ENCODE measurements at places on chromosomes 11 and 22.

DNA sequence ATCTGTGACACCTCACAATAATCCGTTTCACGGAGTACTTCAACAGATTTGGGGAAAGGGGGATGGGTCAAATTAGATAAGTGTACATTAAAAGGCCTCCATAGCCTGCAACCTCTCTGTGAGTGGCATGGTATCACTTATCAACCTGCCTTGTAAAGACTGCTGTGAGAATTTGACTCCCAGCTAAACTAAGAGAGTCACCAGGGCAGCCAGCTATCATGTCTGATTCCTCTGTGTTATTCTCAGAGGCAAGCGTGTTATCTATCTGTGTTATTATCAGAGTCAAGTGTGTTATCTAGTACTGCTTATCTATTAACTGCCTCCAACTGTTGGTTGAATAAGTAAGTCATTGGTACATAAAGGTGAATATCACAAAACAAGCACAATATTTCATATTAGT is 4.1 kb upstream of the FAM83F start:
- no peak for DNase-seq

DNA sequence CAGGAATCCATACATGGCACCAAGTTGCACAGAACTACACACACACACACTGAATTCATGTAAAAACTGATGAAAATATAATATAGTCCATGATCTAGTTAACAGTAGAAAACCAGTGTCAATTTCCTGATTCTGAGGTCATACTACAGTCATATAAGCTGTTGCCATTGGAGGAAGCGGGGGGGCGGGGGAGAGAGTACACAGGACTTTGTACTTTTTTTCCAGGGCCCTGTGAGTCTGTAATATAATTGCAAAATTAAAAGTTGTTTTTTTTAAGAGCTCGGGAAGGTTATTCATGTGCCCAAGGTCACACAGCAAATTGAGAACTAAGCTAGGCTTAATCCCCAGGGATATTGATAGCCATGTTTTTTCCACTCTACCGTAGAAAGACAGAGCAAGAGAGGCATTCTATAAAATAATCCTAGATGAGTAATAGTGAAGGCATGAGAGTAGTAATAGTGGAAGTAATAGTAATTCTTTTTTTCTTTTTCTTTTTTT is 312.3 kb downstream of the MN1 start:
- DNase-seq: no peak

GRCh38 chr11:86047275-86047991 is 21.5 kb downstream of the PICALM start:
- DNase-seq: peak; percentile 40

GRCh38 chr11:94883878-94884277 is 89.5 kb downstream of the CWC15 start:
- no peak for DNase-seq

DNA sequence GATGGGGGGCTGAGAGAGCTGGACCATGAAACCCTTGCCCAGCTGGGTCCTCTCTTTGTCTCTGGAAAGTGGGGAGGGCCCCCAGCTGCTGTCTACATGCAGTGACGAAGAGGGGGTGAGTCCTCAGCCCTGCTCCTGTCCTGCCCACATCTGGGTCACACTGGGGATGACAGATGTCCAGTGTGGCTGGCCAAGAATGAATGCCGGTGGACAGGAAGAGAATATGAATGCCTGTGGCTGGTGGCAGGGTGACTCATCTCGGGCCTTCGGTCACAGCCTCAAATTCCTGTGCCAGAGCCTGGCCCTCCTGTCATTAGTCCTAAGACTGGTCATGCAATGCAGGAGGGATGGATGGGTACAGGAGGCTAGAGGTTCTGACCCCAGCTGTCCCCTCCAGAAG is 2.2 kb upstream of the PNPLA3 start:
- peak; percentile 59 for DNase-seq

GRCh38 chr22:32646476-32646875 is 155.0 kb upstream of the TIMP3 start:
- no peak for DNase-seq

DNA sequence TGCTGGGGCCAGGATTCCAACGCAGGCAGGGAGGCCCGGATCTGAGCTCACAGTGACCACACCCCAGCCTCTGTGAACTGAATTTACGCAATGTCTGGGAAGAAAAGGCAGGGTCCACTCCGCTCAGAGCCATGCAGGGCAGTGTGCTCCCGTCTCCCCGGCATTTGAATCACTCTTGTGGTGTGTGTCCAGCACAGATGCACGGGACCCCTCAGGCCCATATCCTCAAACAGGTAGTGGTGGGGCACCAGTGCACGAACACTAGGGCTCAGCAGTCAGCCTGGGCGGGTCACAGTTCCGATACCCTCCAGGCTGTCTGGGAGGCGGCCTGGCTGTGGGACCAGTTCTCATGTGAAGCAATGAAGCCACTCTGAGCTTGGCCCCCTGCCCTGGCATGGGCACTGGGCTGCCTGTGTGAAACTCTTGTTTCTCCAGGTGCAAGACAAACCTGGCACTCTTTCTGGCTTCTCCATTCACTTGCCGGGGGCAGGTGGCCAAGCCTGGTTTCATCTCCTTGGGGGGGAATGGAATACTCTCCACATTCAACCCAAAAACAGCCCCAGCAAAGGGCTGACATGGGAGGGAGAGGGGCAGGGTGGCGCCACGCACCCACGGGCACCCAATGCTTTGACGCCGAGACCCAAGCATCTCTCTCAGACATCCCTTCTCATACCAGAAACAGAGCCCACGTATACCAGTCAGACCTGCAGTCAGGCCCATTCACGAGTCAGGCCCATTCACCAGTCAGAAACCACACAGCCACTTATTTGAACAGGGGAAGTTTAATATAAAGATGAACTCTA is 14.3 kb downstream of the DHCR7 start:
- no peak for DNase-seq

GRCh38 chr11:114180301-114181055 is 115.7 kb upstream of the NNMT start:
- DNase-seq: no peak

DNA sequence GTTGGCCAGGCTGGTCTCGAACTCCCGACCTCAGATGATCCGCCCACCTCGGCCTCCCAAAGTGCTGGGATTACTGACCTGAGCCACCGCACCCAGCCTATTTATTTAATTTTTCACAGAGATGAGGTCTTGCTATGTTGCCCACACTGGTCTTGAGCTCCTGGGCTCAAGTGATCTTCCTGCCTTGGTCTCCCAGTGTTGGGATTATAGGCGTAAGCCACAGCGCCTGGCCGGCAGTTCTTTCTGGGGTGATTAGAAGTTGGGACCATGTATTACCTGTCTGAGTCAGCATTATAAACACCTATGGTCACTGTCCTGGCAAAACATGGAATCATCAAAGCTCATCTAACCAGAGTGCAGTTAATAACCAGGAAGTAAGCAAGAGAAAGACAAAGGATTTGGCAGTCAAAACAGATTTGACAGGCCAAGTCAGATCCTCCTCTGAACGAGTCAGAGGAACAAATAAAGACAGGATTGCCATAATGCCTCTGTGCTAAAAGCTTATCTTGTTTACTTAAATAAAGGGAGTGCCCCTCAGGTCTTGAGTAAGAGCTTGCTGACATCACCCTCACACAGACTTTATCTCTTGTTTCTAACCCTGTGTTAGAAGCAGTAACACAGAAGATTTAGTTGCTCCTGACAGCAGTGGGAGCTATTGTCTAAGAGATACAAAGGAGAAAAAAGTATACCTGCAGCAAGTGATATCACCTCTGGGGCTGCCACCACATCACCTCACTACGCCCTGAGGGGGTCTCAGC is 3.7 kb downstream of the SERPIND1 start:
- peak; percentile 53 for DNase-seq

DNA sequence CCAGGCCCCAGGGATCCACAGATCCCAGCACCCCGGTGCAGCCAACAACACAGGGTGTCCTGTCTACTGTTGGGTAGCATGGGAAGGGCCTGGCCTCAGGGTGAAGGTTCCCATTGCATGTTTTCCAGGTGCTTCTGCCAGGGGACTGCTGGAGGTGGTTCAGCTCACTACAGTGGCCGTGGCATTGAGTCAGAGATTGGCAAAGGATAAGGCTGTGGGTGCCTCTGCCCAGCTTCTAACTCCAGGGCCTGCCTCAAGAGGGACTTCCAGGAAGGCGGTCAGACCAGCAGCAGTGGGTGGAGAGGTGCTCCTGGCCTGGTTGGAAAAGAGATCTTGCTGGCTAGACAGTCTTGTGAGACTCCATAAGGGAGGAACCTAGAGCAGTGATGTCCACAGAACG is 20.9 kb downstream of the CSNK1E start:
- no peak for DNase-seq

- DNase-seq: no peak
These were observed 25.6 kb downstream of the PANX1 start for GRCh38 chr11:94154095-94154856.

- no peak for DNase-seq
These were observed 384.1 kb downstream of the LARGE1 start for GRCh38 chr22:33535937-33536875.

GRCh38 chr11:43687120-43687791 is 6.7 kb downstream of the HSD17B12 start:
- DNase-seq: no peak

DNA sequence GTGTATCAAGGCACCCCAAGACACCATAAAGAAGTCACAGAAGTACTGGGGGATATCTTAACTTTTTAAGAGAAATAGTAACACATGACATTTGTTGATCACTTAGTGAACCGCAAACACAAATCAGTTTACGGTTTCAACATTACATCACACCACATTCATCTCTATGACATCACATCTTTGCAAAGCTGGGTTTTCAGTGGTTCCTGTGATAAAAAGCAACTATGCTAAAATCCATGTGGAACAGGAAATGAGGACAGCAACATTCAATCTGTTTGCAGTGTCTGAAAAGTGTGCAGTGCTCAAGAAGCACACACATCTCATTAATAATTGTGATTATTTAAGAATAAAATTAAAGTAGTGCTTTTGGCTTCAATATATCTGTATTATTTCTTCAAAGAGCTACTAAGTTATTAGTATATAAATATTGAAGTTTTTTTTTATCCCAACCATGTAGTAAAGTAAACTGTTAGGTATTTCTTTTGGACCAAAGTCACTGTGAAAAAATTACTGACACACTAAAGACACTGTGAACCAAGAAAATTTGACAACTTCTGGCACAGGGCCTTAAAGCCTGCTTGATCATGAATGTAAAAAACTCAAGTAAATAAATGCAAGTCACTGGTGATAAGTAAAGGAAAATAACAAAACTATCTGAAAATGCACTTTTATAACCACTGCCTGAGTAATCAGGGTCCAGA is 156.0 kb upstream of the SOX6 start:
- DNase-seq: no peak

GRCh38 chr11:11218629-11218986 is 134.4 kb downstream of the CSNK2A3 start:
- no peak for DNase-seq

GRCh38 chr11:34433899-34434298 is 4.8 kb upstream of the CAT start:
- no peak for DNase-seq

GRCh38 chr22:39360674-39361413 is 11.1 kb downstream of the SYNGR1 start:
- DNase-seq: no peak

GRCh38 chr11:66220566-66220935 is 47.9 kb upstream of the RAB1B start:
- DNase-seq: no peak

DNA sequence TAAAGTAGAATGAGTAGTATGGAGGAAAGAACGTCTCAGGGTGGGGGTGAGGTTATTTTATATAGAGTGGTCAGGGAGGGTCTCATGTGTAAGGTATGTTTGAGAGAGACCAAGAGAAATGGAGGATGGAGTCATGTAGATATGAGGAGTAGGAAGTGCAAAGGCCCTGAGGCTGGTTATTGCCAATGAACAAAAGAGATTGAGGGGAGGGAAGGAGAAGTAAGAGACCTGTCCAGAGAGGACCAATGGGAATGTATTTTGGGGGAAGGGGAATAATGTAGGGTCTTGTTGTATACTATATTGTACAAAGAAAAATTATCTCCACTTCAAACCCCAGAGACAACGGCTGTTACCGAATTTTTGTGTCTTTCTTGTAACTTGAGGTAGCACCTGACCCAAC is 9.8 kb downstream of the CTNND1 start:
- DNase-seq: no peak

DNA sequence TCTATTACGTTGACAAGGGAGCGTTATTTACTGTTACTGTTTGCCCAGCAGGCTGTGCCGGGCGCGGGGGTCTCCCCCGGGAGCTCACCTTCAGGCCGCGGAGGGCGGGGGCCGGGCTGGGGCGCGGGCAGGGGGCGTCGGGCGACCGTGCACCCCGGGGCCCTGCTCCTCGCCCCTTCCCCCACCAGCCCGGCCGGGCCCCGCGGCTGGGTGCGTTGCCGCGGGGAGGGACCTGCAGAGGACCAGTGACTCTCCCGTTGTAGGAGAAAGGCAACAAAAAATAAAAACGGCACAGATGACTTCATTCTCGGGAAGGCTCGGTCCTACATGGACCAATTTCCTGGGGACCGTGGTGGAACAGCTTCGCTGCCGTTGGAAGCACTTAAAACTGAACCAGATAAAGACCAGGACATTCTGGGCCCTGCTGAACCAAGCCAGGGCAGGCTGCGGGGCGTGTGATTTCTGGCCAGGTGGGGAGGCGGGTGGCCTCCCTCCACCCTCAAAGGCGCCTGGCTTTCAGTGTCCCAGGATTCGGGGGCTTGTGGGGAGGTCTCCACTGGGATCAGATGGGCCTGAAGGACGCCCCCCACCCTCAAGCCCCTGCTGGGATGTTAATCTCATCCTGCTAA is 57.4 kb downstream of the IGLL1 start:
- no peak for DNase-seq

- no peak for DNase-seq
These were observed 9.1 kb downstream of the UCP3 start for GRCh38 chr11:73999581-74000306.

DNA sequence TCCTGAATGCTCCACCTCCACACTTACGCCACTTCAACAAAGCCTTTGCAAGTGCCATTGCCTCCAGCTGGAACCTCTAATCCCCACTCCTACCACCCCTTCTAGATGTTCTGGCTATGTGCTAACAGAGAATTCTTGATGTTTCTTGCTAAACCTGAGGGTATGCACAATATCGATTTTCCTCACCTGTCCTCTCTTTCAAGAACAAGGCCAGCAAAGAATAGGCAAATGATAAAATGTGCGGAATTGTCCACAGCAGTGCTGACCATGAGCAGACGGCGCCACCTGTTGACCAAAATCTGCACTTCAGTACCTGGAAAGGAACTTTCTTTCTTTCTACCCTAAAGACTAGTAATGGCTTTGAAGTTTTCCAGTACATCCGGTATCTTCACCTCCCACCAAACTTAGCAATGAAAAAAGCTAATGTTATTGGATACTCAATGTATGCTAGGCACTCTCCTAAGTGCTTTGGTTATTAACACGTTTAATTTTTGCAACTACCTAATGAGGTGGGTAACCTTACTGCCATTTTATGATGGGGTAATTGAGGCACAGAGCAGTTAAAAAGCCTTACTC is 3.4 kb downstream of the TIMM10 start:
- DNase-seq: peak; percentile 28

DNA sequence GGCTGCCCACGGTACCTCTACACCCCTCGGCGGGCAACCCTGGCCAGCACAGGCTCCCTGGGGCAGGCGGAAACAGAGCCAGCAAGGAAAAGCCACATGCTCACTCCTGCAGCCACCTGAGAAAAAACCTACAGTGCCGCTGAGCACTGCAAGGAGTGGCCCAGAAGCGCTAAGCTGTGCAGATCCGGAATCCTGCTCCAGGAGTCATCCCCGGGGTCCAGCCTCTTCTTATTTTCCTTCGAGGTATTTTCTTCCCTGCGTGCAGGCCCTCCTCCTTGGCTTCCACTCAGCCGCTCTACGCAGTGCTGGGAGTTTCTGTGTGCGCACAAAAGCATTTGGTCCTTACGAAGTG is 81.0 kb downstream of the TRMU start:
- no peak for DNase-seq
